ENCODE measurements at places on chromosomes 1 and 21. TPM values are rescaled to one million over a fixed set of nuclear protein-coding genes. Genes with fewer than 3 reads are reported as not detected.
A peak's percentile ranks its signal among the peaks of the same experiment; 100 is the strongest.

DNA sequence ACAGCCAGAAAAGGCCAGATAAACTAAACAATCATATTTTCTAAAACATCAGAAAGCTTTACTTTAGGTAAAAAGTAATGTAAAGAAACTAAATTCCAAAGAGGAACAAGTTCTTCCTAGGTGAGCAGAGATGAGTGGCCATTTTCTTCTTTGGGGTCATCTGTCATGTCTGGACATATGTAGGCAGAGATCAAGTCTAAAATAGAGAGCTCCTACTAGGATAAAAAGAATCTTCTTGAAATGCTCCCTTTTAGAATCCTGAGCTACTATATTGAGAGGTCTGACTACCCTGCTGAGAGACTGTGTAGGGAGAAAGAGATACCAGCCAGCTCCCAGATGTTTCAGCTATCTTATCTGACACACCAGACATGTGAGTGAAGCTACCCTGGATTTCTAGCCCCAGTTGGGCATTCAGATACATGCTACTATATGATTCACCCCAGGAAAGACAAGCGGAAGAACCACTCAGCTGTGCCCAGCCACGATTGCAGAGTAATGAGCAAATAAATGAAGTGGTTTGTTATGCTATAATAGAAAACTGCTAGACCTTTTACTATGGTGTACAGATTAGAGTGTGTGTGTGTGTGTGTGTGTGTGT, 80.1 kb downstream of the TTLL7 start:
- H3K27me3 ChIP-seq: no peaks in the 10 kb centered on the region
- peaks cover 26% of the 10 kb centered on the region for H3K36me3 ChIP-seq
- no peak overlapping the region for H3K27ac ChIP-seq

- no peak overlapping the region for H3K4me3 ChIP-seq
- no peaks in the 10 kb centered on the region for H3K36me3 ChIP-seq
- DNase-seq: no peak
- H3K27me3 ChIP-seq: no peaks in the 10 kb centered on the region
- no peak overlapping the region for H3K27ac ChIP-seq
Observed at GRCh38 chr1:97138515-97139032, 417.0 kb downstream of the PTBP2 start.

DNA sequence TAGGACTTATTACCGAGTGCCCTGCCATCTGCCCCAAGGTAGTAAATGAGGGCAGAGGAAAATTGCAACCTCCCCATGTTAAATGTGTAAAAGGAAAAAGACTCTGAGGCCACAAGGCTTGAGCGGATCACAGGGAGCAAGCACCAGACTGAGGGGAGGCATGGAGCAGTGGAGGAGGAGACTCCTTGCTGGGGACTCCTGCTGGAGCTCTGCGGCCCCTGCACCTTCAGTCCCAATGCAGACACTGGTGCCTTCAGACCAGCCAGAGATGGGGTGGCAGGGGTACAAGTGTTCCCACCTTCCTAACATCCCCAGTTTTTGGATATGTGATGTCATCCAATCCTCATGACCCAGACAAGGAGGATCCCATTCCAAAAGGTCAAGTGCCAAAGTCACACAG, 128.4 kb upstream of the NGF start:
- H3K4me3 ChIP-seq: no peak overlapping the region
- no peaks in the 10 kb centered on the region for H3K27me3 ChIP-seq
- no peaks in the 10 kb centered on the region for H3K36me3 ChIP-seq
- H3K4me1 ChIP-seq: peaks cover 27% of the 10 kb centered on the region
- DNase-seq: no peak
- no peak overlapping the region for H3K27ac ChIP-seq

DNA sequence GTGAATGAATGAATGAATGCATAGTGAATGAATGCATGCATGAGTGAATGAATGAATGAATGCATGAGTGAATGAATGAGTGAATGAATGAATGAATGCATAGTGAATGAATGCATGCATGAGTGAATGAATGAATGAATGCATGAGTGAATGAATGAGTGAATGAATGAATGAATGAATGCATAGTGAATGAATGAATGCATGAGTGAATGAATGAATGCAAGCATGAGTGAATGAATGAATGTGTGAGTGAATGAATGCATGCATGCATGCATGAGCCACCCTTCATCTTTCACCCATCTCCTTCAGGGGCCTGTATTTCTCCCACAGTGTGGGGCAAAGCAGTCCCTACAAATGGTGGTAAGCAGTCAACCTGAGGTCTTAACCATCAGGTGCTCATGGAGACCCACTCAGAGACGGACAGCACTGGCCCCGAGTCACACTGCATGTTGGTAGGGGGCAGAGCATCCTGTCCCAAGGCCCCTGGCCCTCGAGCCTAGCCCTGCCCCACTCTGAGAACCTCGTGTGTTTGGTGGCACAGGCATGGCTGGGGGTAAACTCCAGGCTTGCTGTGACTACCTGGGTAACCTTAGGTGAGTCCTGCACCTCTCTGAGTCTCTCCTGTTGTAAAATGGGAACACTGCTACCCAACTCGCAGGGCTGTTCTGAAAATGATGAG, 28.0 kb upstream of the PAX7 start:
- H3K4me3 ChIP-seq: no peak overlapping the region
- H3K36me3 ChIP-seq: no peaks in the 10 kb centered on the region
- H3K4me1 ChIP-seq: no peaks in the 10 kb centered on the region
- H3K27me3 ChIP-seq: peaks cover 30% of the 10 kb centered on the region
- no peak overlapping the region for H3K27ac ChIP-seq

DNA sequence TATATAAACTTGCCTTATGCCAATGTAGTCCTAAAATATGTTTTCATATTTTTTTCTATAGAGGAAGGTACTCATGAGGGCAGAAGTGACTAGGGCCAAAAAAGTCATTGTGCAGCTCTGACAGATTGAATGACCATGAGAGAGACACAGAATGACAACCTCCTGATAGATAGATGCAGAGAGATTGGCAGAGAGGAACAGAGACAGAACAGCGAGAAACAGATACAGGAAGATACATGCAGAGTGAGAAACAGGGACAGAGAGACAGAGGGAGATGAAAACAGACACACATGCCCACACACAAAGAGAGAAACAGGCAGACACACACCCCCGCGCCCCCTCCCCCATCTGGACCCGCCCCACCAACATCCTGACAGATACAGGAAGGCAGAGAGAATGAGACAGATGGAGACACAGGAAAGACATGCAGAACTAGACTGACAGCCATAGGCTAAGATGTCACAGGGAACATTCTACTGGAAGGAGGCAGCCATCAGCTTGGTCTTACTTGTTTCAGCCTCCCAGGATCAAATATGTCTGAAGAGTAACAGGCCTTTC, 211.1 kb downstream of the ST6GALNAC3 start:
- H3K4me3 ChIP-seq: no peak overlapping the region
- H3K36me3 ChIP-seq: no peaks in the 10 kb centered on the region
- no peaks in the 10 kb centered on the region for H3K4me1 ChIP-seq
- no peaks in the 10 kb centered on the region for H3K27me3 ChIP-seq
- no peak for DNase-seq

DNA sequence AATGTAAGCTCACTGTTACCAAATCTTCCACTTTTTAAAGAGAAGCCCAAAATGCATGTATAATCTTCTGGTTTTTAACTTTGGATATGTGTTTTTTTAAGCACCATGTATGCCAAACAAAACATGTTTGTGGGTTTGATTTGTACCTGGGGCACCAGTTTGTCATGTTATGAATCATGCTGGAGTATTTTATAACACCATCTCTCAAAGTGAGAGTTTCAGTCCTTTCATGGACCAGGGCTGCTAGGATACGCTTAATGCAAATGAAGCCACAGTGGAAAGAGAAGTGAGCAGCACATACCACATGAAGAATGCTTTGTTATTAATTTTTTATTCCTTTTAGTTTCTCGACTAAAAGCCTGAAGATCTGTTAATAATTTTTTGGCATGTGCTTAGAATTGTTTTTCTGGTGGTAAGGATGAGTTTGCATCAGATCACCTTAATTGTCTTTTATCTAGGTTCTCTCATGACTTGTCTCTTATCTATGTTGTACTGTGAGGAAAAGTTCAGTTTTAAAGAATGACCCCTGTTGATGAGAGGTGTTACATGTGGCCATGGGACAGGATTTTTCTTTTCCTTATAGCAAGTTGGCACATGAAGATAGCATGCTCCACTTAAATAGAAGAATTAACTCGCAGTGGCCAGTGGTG, 2.0 kb upstream of the RABGAP1L start:
- H3K4me3 ChIP-seq: no peak overlapping the region
- DNase-seq: no peak
- H3K4me1 ChIP-seq: peaks cover 22% of the 10 kb centered on the region
- H3K27me3 ChIP-seq: no peaks in the 10 kb centered on the region
- no peaks in the 10 kb centered on the region for H3K36me3 ChIP-seq

DNA sequence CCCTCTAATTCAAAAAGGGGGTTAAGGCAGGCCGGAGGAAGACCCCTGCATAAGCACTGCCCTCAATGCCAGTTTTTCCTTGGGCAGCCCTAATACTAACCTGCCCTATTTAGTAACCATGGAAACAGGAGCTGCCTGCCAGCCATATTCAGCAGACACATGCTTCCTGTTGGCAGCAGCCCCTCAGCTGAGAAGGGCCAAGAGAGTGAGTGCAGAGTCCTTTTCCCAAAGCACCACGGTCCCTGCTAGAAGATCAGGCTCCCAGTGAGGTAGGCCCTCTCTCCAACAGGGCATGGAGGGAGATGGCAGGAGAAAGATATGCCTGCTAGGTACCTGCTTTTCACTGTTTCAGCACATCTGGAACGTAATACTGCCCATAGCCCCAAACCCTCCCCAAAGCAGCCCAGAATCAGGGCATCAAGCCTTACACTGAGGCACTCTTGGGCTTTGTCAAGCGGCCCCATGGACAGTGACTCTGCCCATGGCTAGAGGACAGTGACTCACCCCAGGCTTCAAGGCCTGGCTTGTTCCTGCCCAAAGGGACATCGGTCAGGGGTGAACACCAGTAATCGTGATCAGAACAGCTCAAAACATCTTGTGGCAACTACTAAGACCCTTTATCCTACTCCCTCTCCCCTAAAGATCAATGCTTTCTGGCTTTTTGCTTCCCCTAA, 64.5 kb downstream of the BCAR3 start:
- peaks cover 80% of the 10 kb centered on the region for H3K4me1 ChIP-seq
- DNase-seq: no peak
- no peak overlapping the region for H3K4me3 ChIP-seq
- peak overlapping the region; percentile 90 for H3K27ac ChIP-seq
- H3K27me3 ChIP-seq: no peaks in the 10 kb centered on the region

- peaks cover 25% of the 10 kb centered on the region for H3K4me1 ChIP-seq
- DNase-seq: no peak
- no peaks in the 10 kb centered on the region for H3K27me3 ChIP-seq
- H3K4me3 ChIP-seq: no peak overlapping the region
- no peak overlapping the region for H3K27ac ChIP-seq
Observed at GRCh38 chr1:172322219-172323061, 98.0 kb upstream of the C1orf105 start.

DNA sequence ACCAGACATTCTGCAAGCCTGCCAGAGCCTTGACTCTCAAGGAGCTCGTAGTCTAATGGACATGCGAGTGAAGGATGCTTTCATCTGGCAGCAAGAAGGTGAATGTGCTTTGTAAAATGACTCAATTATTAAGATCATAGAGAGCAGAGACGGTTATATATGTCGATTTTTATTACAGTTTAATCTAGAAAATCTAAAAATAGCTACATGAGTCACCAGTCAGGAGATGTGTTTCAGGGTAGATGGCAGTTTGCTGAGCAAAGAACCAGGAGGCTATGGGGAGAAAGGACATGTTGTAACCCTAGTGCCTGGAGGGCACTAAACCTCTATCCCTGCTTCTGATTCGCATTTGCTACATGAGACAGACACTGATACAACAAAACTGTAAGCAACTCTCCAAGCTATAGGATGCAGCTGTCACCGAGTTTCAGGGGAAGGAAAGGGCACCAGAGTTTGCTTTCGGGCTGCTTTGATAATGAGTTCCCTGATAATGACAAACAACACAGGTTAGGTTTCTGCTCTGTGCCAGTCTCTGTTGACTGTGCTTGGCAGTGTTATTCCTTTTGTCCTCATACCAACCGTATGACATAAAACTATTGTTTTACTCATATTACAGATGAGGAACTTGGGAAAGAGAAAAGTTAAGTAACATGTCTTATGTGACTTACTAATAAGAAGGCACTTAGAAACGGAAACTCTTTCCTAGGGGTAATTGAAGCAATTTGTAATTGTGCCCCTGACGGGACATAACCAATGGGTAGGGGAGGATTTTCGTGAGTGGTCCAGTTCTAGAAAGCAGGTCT, 43.2 kb downstream of the C1orf198 start:
- H3K36me3 ChIP-seq: peaks cover 1% of the 10 kb centered on the region
- no peak for DNase-seq
- peak overlapping the region; percentile 97 for H3K27ac ChIP-seq
- H3K27me3 ChIP-seq: no peaks in the 10 kb centered on the region

Gene ARHGEF19
- total RNA-seq: 17.7 TPM

Gene SPATA1
- 1.0 TPM for total RNA-seq

Gene LMX1A
- not detected for total RNA-seq

Gene NES
- total RNA-seq: 6.0 TPM

Gene CD34
- total RNA-seq: 0.12 TPM

Gene SV2A
- total RNA-seq: 15.3 TPM

Gene TMOD4
- 0.60 TPM for total RNA-seq

All from chondrocyte (in vitro differentiated cells).